NCI-H1092 (cell line): ENCODE measurements at places on chromosomes 12 and 14.

DNA sequence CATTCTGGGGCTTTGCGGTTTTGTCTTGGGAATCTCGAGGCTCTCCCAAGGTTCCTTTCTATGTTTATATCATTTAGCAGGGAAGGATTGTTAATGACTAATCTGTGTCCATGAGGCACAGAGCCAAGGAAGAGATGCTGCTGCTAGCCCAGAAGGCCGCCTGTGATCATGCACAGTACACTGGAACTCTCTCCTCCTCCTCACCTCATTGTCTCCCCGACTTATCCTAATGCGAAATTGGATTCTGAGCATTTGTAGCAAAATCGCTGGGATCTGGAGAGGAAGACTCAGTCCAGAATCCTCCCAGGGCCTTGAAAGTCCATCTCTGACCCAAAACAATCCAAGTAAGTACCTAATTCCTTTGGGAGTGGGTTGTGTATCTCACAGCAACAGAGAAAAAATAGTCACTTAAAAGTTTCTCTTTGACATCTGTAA, at the start of gene NR1H4:
TSS of gene NR1H4 (plus strand) at position 151 of the 435 bp plus-strand sequence. CDS start 19,458 bp downstream, outside the sequence.
- no peak for DNase-seq

GRCh38 chr14:28785096-28785952, 18.7 kb downstream of the FOXG1 start:
- peak; percentile 93 for DNase-seq

GRCh38 chr12:122309564-122310121, 43.3 kb upstream of the VPS33A start:
- no peak for DNase-seq

- DNase-seq, result no peak
Measured at GRCh38 chr14:63659726-63660125, 18.1 kb upstream of the WDR89 start.

DNA sequence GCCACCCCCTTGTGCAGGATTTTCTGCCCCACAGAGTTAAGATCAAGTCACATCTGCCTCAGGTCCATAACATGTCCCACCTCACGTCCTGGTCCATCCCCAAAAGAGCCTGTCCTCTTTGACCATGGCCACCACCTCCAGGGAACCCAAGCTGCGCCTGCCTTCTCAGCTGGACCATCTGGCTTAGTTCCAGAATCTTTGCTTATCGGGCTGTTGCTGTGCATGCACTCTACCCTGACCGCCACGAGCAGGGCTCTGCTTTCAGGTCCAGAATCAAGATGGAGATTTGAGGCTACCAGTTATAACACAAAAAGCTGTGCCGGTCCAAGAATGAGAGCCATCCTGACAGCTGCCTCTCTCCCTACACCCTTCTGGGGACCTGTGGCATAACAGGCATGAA, 326.7 kb downstream of the DPF3 start:
- no peak for DNase-seq

DNA sequence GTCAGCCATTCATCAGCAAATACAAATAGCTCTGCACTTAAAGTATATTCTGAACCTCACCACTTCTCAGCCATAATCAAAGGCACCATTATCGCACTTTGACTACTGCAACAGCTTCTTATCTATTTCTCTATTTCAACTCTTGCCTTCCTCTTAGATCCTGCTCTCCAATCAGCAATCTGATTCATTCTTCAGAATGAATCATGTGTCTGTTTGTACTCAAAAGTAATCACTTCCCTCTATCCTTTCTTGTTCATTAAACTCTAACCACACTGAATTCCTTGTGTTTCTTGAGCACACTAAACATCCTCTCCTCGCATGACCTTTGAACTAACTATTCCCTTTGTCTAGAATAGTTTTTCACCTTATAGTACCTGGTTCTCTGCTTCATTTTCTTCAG, 12.8 kb upstream of the OR4E1 start:
- DNase-seq, result no peak

DNA sequence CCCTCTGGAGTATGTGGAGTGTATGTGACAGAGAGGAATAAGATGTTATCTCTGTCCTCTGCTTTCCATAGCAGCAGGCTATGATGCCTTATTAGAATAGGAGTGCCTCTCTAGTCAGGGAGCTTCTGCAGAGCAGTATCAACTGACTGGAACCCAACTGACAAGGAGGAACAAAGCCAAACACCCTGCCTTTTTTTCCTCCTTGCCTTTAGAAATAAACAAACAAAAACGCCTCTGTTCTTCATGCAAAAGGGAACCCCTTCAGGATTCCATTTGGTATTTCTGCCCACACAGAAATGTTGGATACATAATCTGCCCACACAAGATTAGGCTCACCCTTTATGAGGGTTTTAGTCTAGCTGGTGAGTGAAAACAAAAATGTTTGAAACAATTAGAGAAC, 50.3 kb downstream of the VRK1 start:
- DNase-seq, result no peak

DNA sequence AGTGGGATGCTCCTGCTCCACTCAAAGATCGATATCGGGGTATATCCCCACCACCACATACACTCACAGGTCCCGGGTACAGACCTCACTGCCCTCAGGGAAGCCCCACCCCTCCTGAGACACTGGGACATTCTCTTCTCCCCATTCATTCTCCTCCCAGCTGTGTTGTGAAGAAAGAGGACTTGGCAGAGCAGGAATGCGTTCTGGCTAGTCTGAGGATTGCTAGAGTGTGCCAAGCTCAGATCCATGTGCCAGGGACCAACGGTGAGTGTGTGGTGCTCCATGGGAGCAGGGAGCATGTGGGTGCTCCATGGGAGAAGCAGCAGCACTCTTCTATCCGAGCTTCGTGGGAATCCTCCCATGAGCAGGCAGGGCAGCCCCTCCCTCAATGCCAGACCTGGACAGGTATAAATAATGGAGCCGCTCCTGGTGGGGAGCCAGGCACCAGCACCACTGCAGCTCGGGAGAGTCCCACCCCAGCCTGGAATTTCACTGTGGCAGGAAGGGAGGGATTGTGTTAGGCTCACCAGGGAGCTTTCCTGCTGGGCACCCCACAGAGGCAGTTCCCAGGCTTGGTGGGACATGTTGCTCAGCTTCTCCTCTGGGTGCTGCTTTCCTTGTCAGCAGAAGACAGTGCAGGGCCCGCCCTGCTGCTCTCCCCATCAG, 2.3 kb upstream of the KRT5 start:
- no peak for DNase-seq
